Islet precursor cell (in vitro differentiated cells): ENCODE measurements at places on chromosomes 1 and 21.

DNA sequence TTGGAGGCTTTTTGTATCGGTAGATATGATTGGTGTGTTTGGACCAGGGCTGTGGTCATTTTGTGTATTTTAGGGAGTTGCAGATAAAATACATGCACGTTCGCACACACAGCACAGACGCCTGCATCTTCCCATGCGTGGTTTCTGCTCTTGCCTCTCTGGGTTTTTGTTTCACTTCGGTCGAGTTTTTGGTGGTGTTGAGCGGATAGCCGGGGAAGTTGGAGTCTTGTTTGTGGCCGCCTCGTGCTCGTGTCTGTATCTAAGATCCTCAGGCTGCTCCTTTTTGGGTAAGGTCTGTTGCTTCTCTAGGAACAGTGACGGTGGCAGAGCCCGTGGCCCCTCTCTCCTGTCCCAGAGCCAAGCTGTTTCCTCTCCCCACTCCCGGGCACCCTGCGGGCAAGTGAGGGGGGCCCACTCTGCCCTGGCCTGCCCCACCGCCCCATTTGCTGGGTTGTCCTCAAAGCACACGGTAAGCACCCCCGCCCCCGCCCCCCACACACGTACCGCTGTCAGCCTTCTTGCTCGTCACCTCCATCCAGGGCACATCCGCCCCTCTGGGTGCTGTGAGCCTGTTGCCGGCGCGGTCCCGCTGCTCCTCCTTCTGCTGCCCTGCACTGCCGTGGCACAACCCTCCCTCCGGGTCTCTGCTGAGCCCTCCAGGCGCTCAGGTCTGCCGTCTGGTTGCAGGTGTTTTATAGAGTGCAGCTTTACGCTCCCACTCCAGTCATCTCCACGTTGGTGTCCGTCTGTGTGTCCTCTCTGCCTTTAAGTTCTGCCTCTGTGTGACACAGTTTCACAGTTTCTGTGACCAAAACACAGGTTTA, 51.9 kb downstream of the AGPAT3 start:
- no peak for DNase-seq

GRCh38 chr1:15953791-15954241, 22.1 kb downstream of the ZBTB17 start:
- no peak for DNase-seq

DNA sequence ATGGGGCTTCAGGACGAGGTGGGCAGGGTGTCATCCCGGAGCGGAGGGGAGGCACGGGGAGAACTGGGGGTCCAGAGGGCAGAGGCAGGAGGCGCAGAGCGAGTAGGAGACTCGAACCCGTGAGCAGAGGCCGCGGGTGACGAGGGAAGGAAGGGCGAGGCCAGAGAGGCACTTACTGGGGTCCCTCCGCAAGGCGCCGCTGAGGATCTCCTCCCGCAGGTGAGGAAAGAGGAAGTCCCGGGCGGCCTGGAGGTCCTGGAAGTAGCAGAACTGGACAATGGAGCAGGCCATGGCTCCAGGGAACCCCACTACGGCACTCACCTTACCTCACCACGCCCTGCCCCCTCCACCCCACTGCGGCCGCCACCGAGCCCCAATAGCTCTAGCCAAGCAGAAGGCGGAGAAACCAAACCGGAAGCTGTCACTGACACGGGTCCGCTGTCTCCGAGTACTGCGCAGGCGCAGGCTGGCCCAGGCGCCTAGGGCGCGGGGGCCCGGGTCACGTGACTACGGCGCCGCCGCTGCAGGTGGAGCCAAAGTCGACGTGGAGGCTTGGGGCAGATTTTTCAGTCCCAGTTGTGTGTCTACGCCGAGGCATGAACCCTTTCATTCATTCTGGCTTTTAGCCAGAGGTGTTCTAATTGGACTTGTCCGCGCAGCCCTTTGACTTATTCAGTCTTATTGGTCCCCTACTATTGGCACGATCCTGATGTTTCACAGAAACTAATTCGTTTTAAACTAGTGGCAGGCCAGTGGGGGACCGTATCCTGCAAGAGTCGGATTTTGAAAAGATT, at the start of gene RAB3GAP2:
Gene RAB3GAP2 (minus strand): TSS at position 407 of the 794 bp plus-strand sequence. CDS start 116 bp downstream, at position 291.
- peak; percentile 97 for DNase-seq

DNA sequence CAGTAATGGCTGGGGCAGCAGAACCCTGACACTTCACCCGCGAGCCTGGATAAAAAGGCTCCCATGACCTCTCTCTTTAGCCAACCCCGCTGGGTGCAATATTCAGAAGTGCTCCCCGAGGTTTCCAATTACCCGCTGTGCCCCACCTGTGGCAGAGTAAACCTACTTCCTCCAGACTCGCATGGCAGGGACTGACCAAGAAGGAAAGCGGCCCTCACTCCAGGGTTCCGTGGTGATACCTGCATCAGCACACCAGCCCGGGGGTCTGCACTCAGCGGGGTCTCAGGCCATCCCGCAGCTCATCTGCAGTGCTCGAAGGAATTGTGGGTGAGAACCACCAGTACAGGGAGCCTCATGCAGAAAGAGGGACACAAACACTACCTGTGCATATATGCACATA, 136.3 kb upstream of the FMN2 start:
- DNase-seq = no peak

DNA sequence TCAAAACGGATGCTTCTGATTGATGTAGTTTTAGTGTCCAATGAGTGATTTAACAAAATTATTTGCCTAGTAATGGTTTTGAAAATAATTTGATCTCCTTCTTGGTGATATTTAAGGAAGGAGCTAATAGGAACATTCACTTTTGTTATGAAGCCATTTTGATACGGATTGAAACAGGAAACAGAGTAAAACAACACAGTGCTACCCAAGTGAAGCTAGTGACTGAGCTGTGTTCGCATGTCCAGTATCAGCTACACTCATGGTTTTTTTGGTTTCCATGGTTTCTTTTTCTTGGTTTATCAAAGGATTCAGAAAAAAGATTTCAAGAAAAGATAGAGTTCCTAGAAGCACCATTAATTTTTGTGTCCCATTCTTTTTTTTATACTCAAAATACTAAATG, 40.1 kb upstream of the PLEKHO1 start:
- DNase-seq = no peak

- DNase-seq = no peak
These were observed 85.3 kb downstream of the GLIS1 start for GRCh38 chr1:53653631-53654030.

- no peak for DNase-seq
These were observed 13.3 kb upstream of the MTF1 start for GRCh38 chr1:37872692-37873091.

- no peak for DNase-seq
These were observed 56.3 kb downstream of the KIAA0040 start for GRCh38 chr1:175136246-175136645.

GRCh38 chr21:14477133-14477532, 69.0 kb downstream of the SAMSN1 start:
- DNase-seq = no peak

- no peak for DNase-seq
These were observed 15.0 kb downstream of the HLX start for GRCh38 chr1:220894025-220894923.

DNA sequence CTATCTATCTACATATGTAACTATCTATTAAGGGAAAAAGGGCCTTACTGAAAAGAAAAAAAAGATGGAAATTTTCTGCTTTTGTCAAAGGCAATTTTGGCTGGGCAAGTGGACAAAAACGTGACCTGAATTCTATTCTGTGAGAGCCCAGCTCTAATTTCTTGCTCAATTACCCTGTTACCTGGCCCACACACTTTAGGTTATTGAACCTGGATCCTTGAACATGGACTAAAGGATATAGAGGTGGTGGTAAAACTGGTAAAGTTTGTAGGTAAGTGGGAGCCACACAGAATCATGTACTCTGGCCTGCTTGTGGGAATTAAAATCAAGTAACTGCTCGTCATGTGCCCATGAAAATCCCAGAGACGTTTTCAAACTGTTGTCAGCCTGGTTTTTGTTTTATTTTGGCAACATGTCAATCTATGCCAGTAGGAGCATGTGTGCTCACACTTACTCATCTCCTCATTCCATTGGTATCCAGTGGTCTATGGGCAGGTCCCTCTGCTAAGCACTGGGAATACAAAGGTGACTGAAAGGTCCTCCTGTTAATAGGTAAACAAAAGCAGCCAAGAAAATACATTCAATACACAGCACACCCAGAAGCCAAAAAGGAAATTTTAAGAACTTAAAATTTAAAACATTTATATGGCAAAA, 113.7 kb upstream of the WARS2 start:
- no peak for DNase-seq

DNA sequence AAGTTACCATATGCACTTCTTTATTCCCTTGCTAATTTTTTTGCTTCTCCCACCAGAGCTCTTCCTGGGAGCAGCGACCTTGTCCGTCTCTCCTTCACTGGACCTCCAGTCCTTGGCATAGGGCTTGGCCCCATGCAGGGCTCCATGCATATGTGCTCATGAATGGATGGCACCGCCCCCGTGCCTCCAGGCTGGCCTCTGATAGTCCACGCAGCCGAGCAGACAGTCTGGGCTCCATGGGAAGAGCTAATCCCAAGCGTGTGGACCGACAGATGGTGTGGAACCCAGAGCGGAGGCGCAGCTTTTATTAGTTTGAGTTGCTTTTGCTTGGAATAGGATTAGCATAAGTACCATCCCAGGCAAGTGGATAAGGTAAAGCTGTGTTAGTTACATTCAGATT, 41.8 kb downstream of the CDCP2 start:
- no peak for DNase-seq

GRCh38 chr1:24134376-24134775, 8.6 kb downstream of the IL22RA1 start:
- no peak for DNase-seq

- no peak for DNase-seq
These were observed 157.3 kb upstream of the PTGFR start for GRCh38 chr1:78333502-78333901.

DNA sequence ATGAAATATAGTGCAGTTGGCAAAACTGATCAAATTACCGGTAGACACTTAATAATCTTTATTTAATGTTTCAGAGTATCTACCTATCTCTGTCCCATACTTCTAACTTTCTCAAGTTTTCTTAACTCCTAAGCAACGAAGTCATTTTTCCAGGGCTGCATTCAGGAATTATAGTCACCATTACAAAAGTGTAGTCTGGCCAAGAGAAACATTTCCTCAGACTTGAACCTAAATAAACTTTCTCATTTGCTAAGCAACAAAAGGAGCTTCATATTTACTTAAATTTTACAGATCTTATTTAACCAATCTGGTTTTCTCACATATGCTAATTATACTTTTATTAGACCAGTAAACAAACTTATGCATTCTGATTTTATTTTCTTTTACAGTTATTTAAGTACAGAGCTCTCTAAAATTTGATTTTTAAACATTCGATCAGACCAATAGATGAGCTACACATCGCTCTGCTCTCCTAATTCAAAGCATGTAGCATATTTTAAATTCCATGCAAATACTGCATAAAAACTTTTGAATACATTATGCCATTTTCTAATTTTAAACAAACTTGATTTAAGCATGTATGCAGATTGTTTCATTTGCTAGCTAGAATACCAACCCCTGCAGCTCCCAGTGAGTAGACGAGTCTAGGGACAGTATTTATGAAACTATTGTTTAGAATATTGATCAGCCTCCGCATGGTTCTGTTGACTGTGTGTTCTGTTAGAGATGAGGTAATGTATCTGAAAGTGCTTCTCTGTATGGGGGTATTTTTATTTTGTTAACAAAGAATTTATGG, 201.4 kb downstream of the CHRM3 start:
- DNase-seq = no peak

DNA sequence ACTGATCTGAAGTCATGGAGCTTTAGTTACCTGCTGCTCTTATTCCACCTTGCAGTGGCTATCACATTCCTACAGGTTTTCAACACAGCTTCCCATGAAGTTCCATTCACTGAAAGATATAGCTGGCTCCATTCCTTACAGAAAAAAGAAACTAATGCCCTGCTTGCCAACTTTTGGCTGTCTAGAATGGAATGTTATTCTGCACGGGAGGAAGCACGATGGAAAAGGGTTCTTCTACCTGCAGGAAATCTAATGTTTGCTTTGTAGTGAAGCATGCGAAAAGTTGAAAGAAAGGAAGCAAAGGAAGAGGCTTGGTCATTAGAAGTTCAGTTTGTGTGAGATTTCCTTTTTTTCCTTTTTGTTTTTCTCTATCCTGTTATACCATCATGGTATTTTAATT, 32.6 kb downstream of the GIPC2 start:
- no peak for DNase-seq

DNA sequence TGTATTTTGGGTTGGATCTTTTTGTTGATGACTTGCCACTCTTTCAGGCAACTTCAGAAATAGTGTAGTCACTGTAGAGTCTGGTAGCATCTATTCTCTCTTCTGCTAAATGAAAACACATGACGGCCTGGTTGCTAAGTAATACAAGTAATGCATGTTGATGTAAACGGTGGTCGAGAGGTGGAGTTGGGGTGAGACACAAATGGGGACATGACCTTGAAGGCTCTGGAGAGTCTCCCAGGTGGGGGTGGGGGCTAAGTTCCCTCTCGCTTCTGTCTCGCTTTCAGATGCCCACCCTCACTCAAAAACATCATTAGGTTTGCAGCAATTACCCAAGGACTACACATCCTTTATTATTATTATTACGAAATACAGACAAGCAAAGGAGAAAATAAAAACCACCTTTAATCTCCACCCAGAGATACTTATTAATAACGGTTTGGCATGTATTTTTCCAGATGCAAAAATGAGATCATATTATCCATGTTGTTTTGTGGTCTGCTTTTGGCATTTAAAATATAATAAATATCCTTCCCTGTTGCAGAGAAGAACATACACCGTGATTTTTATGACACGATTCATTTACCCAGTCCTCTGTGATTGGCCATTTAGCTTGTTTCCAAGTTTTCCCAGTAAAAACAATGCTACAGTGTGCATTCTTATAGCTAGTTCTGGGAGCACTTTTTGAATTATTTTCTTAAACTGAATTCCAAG, 138.1 kb downstream of the MIS18A start:
- DNase-seq = no peak

- no peak for DNase-seq
These were observed 43.4 kb downstream of the KCNJ15 start for GRCh38 chr21:38300141-38300578.

GRCh38 chr1:178933709-178934490, 63.0 kb upstream of the ANGPTL1 start:
- no peak for DNase-seq

DNA sequence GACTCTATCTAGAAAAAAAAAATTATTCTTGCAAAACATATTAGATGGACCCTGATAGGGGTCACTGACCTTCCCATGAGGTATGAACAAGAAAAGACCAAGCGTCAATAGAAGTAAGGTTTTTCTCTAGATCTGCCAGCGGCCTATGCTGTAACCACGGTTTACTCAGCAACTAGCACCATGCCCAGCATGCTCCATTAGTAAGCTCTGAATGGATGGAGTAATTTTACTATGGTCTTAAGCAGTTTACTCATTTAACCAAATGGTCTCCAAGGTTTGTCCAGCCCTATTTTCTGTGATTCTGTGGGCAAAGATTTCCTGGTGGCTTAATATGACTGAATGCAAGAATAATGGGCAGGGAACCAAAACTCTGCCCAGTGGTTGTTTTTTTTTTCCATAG, 113.9 kb downstream of the ADSS2 start:
- no peak for DNase-seq

GRCh38 chr1:80462006-80462405, 1338.7 kb upstream of the ADGRL2 start:
- DNase-seq = no peak

DNA sequence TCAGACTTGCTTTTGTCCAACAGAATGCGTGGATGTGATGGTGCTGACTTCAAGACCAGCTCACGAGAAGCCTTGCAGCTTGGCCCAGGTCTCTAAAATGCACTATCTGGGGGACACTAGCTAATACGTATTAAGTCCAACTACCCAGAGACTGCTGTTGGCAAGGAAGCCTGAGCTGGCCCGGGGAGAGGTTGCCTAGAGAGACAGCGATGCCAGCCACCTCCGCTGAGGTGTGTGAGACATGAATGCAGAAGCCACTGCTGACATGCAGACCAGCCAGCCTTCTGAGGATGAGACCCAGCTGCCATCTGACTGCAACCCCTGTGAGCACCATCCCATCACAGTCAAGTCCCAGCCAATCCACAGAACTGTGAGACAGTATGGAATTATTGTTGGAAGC, 32.5 kb downstream of the THAP3 start:
- no peak for DNase-seq
